ENCODE measurements at places on chromosomes 7 and 10. TPM values are rescaled to one million over a fixed set of nuclear protein-coding genes. Genes with fewer than 3 reads are reported as not detected.

ELN gene
- total RNA-seq: 49.5 TPM

ITPRID1 gene
- not detected for total RNA-seq

MEIG1 gene
- not detected for total RNA-seq

DNA sequence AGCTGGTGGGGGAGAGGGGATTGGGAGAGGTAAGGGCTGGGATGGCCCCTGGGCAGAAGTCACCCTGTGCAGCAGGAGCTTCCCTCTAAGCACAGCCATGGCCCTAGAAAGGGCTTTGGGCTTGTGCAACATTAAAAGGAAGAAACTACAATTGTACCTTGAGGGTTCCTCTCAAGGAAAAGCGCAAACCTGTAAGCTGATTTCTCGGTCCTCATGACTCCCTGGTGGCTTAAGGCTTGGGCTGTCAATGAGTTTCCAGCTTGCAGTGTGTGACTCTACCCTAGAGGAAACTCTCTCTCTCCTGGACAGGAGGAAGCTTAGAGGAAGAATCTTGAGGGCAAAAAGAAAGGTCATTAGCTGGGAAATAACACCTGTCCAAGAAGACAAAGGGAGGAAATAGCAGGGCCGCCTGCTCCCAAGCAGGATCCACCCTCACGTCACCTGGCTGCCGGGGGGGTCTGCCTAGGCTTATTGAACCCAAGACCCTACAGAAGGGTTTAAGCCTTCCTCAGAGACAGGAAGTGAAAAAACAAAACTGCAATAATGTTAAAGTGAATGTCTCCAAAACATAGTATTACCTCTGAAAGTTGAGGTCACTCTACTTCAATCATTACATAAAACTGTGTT, 112.5 kb downstream of the WDR11 start:
- no peaks in the 10 kb centered on the region for H3K27me3 ChIP-seq
- H3K4me1 ChIP-seq: no peaks in the 10 kb centered on the region
- no peaks in the 10 kb centered on the region for H3K36me3 ChIP-seq
- no peak overlapping the region for H3K27ac ChIP-seq

DNA sequence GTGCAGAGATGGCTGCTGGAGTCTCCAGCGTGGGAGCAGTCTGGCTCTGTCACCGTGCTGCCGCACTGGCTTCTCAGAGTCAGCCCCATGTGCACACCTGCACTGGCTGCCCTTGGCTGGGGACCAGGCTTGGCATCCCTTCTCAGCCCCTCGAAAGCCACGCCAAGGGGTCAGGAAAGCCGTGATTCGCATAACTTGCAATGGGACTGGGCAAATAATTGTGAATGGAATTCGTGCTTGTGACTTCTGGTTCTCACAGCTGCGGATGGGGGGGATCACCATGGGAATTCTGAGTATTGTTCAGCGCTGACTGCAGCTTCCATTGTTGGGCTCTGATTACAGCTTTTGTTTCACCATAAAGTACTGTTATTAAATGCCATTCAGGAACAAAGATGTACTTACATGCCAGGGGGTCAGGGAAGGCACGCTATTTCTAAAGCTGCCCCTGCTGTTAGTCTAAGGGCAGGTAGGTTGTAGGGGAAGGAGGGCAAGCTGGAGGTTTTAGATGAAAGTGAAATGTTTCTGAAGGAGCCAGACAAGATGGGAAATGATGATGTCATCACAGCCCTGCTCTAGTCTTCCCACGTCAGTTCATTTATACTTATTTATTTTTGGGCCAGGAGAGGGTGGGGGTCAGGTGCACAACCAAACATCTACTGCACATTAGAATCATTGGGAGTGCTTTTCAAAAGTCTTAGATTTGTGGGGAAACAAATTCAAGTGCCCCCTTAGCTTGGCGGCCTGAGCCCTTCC, 5.8 kb upstream of the PLEKHA1 start:
- no peaks in the 10 kb centered on the region for H3K36me3 ChIP-seq
- no peaks in the 10 kb centered on the region for H3K27me3 ChIP-seq
- no peak for DNase-seq
- peaks cover 5% of the 10 kb centered on the region for H3K4me1 ChIP-seq
- no peak overlapping the region for H3K4me3 ChIP-seq

DNA sequence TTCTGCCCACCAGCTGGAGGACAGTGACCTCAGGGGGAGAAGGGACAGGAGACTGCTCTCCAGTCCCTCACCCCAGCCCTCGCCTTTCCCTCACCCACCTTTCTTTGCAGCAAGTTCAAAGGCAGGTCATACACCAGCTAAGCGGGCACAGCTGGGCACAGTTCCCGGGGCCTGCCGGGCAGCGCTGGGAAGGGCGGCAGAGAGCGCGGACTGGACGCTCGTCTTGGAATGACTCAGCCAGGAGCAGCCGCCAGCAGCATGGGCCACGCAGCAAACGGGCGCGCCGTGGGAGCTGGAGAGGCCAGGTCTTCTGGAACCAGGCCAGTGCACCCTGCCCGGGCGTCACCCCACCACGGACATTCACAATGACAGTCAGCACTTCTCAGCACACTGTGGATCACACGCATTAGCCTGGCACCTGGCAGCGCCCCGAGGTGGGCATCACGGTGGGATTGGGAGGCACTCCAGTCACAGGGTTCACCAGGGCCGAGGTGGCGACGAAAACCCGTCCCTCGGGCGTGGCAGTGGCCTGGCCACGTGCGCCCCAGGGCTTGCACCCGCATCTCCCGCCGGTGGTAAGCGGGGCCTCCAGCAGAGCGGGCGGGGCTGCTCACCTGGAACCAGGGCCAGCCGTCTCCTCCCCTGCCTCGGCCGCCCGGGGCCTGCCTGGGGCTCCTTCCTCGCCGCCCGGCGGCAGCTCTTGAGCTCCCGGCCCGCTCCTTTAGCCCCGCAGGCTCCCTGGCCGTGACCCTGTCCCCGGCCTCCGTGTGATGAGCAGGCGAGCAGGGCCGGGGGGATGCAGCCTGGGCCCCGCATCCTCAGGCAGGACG, 29.0 kb upstream of the WDFY4 start:
- H3K4me3 ChIP-seq: peak overlapping the region; percentile 44
- DNase-seq: peak; percentile 75
- H3K36me3 ChIP-seq: no peaks in the 10 kb centered on the region
- no peaks in the 10 kb centered on the region for H3K4me1 ChIP-seq
- no peak overlapping the region for H3K27ac ChIP-seq

GRCh38 chr7:108140671-108141070, 10.5 kb upstream of the LAMB4 start:
- H3K27me3 ChIP-seq: no peaks in the 10 kb centered on the region
- no peak overlapping the region for H3K27ac ChIP-seq
- H3K4me1 ChIP-seq: no peaks in the 10 kb centered on the region
- H3K36me3 ChIP-seq: no peaks in the 10 kb centered on the region
- DNase-seq: no peak

DNA sequence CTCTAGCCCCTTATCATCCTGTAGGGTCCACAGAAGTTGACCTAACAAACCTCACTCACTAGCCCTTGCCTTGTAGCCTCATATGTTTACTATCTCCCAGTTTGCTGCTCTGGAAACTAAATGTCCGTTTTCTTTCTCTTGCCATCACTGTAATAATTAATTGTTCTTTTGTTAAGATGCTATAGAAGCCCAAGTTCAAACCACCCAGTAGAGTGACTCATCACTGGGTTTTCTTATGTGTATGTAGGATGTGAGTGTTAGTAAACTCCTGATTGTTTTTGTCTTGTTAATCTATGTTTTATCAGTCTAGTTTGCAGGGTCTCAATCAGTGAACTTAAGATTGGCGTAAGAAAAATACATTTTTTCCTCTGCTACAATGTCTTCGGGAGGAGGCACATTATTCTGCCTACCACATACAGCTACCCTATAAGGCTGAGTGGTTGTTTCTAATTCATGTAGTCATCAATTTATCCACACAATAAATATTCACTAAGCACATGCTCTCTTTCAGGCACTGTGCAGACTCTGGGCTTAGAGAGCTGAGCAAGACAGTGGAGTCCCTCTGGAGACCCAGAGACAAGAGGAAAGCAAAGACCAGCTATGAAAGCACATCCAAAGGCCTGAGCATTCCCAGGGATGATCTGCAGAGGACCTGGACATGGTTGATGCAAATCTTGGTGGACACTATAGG, 474.1 kb upstream of the AKR1E2 start:
- H3K36me3 ChIP-seq: no peaks in the 10 kb centered on the region
- DNase-seq: no peak
- no peaks in the 10 kb centered on the region for H3K27me3 ChIP-seq

GRCh38 chr10:116450861-116451260, 23.2 kb downstream of the PNLIPRP3 start:
- no peak for DNase-seq
- no peaks in the 10 kb centered on the region for H3K27me3 ChIP-seq
- H3K36me3 ChIP-seq: no peaks in the 10 kb centered on the region
- H3K4me1 ChIP-seq: no peaks in the 10 kb centered on the region
- no peak overlapping the region for H3K27ac ChIP-seq
- no peak overlapping the region for H3K4me3 ChIP-seq

OR2A5 gene
- not detected for total RNA-seq

- H3K27me3 ChIP-seq: no peaks in the 10 kb centered on the region
- no peak for DNase-seq
- H3K4me3 ChIP-seq: no peak overlapping the region
- H3K36me3 ChIP-seq: no peaks in the 10 kb centered on the region
- no peak overlapping the region for H3K27ac ChIP-seq
These were observed 72.9 kb upstream of the TEX47 start for GRCh38 chr7:88868456-88868855.

- peaks cover 7% of the 10 kb centered on the region for H3K4me1 ChIP-seq
- no peaks in the 10 kb centered on the region for H3K27me3 ChIP-seq
- DNase-seq: no peak
These were observed 37.6 kb downstream of the ARHGAP21 start for GRCh38 chr10:24685958-24686540.

GPR141 gene
- total RNA-seq: not detected

DNA sequence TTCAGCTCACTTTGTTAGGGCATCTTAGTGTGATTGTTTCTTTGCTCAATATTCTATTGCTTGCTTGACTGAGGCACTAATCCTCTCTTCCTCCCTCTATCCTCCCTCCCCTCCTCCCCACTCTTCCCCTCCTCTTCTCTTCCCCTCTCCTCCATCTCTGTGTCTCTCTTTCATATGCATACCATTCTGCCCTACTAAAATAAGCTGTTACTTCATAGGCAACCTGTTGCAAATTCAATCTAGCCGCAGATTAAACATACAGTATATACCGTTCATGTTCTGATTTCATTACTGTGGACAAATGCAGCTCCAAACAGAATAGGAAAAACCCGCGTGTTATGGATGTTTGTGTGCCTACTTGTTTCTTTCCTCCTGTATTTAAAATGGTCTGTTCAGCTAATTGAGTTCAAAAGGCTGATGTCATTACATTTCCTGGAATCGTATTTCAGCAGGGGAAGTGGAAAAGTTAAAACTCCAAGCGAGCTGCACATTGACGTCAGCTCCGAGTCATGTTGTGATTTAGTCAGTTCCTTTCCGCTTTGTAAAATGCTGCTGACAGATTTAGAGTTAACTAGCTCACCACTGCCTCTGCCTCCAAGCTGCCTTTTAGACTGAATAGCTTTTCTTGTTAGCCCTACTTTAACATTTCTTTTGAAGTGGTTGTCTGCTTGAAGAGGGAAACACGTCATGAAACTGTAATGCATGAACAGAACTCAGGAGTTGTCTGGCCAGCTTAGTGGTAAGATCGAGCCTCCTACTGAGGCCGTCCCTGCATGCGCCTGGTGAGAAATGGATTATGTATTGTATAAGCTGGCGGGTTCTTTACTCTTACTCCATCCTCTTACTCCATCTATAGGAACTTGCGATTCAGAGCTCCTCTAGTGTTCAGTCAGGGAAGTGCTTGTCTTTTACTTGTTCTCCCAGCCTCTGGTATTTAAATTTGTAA, 69.0 kb downstream of the CREM start:
- DNase-seq: peak; percentile 67
- H3K4me1 ChIP-seq: no peaks in the 10 kb centered on the region
- H3K36me3 ChIP-seq: no peaks in the 10 kb centered on the region
- H3K4me3 ChIP-seq: peak overlapping the region; percentile 44

PLAC9 gene
- 13.8 TPM for total RNA-seq
